Activated CD4-positive, alpha-beta T cell treated with anti-CD3 and anti-CD28 coated beads for 1 hour (primary cell): ENCODE measurements at places on chromosomes 11 and 22.

DNA sequence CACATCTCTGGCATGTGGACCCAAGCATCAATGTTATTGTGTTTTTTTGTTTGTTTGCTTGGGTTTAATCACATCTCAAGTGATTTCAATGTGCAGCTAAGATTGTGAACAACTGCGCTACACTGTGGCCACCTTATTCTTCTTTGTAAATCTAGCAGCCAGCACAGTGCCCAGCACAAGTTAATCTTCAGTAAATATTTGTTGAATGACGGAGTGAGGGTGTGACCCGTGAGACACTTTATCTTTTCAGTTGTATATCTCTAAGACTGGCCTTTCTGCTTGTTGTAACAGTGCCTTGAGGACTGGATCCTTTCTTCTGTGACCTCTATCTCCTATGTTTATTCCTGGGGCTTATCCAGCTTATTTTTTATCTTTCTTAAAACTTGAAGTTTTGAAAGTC is 21.4 kb upstream of the AMOTL1 start:
- DNase-seq, result no peak

- no peak for DNase-seq
Measured at GRCh38 chr22:32808038-32808445, 6.5 kb downstream of the TIMP3 start.

GRCh38 chr11:124961972-124962609 is 8.1 kb downstream of the CCDC15 start:
- no peak for DNase-seq

DNA sequence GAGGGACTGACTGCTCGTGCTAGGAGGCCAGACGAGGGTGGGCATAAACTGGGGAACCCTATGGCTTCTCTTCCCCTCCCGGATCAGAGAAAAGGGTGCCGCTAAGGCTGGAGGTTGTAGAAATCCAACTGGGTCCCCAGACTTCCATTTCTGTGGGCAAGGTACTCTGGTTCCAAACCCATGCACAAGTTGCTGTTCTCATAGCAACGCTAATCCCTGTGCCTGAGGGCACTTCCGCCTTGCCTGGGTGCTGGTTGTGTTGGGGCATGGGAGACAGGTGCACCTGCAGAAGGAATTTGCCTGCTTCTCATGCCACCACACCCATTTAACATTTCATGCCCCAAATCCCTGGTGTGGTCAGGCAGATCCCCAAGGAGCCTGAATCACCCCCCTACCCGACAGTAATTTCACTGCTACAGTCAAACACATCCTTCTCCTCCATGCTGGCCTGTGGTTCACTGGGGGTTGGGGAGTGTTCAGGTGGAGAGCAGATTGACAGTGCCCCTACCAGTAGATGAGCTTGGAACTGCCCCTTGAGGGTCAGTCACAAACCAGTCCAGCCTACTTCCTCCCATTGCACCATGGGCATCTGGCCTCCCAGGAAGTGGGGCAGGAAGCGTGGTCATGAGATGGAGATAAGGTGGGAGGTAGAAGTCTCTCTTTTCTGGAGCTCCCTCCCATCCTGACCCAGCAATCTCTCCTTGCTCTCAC is 1.2 kb downstream of the C2CD2L start:
- DNase-seq, result no peak

DNA sequence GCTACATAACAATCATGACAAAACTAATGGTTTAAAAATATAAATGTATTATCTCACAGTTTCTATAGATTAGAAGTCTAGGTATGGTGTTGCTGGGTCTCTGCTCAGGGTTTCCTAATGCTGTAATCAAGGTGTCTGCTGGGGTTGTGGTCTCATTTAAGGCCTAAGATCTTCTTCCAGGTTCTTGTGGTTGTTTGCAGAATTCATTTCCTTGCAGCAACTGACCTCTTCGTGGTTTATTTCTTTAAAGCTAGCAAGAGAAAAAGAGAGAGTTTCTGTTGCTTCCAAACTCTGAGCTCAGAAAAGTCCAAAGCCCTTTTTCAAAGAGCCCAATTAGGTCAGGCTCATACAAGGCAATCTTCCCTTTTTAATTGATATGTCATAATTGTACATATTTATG is 452.7 kb upstream of the CCDC179 start:
- no peak for DNase-seq

- DNase-seq, result no peak
Measured at GRCh38 chr11:120680322-120680721, 168.8 kb downstream of the GRIK4 start.

- DNase-seq, result no peak
Measured at GRCh38 chr11:96863520-96863919, 473.7 kb downstream of the JRKL start.

- no peak for DNase-seq
Measured at GRCh38 chr22:17264321-17265052, 45.3 kb upstream of the ADA2 start.

DNA sequence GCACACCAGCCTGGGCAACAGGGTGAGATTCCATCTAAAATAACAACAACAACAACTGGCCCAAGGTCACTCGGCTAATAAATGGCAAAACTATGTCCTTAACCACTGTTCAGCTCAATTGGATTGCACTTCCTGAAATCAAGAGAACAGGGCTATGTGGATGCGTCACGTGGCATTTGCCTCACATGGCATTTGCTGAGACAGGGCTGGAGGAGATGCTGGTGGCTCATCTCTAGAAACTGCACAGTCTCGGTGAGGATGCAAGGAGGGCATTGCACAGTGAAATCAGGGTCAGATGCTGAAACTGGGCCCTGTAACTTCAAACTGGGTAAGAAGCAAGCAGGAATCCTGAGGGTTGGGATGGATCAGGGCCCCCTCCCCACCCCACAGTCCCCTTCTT is 171.9 kb downstream of the BUD13 start:
- DNase-seq, result no peak

DNA sequence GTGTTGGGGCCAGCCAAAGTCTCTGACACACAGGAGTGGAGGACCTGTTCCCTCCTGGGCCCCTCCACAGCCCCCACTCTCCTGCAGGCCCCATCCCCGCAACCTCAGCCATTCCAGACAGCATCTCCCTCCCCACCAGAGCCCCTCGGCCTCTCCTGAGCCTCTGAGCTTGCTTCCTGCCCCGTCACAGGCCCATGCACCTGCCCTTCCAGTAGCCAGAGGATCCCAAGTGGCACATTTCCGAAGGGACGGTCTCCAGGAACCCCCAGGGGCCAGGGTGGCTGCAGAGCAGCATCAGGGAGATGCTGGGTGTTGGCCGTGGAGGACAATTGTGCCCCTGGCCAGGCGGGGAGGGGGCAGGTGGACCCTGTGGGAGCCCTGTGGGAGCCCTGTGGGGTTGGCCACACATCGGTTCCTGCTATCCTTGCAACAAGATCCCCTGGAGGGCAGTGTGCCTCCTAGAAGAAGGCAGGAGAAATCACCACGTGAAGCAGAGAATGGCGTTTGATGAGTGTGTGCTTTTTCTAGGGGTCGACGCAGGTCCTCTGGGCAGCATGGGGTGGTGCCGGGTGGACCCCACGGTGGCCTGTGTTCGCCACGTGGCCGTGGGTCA is 45.3 kb upstream of the PPARA start:
- DNase-seq, result no peak

- DNase-seq, result no peak
Measured at GRCh38 chr11:26507229-26507628, 64.8 kb downstream of the MUC15 start.

GRCh38 chr11:112016765-112017376 is 8.3 kb upstream of the DLAT start:
- DNase-seq, result no peak

DNA sequence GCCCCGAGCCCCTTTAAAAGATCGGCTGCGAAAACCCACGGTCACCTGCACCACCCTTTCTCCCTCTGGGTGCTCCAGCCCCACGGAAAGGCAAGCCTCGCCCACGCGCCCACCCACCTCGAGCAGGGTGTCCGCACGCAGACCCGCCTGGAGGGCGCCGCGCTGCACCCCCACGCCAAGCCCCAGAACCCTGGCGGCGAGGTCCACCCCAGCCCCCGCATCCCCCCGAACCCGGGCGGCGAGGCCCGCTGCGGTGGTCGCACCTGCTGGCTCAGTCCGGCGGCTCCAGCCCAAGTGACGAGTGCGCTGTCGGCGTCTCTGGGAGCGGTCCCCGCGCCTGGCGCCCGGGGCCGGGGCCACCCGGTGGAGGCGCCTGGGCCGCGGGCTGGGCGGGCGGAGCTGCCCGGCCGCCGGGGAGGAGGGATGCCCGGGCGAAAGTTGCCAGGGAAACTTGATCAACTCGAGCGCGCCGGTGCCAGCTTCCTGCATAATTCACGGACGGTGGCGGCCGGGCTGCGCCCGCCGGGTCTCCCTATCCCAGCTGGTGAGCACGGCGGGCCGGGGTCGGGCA is 1.1 kb downstream of the SHANK2 start:
- no peak for DNase-seq

DNA sequence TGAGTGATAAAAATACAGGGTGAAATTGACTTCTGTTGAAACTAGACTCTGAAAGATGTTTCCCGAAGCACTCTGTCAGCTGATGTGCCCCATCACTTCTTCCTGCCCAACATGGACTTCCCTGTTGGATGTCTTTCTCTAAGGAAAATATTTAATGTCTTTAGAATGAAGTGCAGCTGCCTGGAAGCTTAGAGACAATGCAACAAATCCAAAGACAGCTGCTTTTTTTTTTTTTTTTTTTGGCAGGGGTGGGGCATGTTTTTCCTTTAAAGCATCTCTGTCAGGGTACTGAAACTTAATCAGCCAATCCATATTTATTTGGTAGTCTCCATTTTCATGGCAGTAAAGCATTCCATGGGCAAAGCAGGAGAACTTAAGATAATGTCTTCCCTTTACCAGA is 5.9 kb downstream of the JAM3 start:
- DNase-seq, result no peak

- DNase-seq, result no peak
Measured at GRCh38 chr22:45349916-45350315, 40.2 kb downstream of the FAM118A start.

DNA sequence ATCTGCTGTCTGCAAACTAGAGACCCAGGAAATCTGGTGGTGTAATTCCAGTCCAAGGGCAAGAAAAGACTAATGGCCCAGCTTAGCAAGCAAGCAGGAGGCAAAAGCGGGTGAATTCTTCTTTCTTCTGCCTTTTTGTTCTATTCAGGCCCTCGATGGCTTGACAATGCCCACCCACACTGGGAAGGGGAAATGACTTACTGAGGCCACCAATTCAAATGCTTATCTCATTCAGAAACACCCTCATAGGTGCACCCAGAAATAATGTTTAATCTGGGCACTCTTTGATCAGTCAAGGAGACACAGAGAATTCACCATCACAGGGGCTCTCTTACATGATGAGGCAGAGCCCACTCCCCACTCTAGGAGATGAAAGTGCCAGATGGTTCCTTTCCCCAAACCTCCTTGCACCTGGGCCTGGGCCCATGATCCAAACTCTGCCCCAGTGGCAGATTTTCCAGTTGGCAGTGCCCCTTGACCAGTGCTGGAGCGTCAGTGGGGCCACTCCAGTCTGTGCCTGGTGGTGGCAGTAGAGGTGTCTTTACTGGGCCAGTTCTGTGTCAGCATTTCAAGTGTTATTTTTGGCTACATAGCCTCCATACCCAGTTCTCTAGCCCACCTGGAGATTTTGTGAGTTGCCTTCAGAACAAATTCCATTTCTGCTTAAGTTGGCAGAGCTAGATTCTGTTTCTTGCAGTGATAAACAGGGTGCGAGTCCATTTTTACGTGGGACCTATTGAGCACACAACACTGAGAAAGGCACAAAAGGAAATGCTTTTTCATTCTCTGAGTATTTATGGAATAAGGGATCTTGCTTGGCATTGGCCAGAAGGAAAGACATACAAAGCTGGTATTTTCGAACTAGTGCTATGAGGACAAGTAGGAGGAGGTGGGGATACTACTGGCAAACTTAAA is 7.5 kb downstream of the ELMOD1 start:
- no peak for DNase-seq

- DNase-seq, result no peak
Measured at GRCh38 chr11:109507836-109508561, 86.0 kb downstream of the C11orf87 start.

DNA sequence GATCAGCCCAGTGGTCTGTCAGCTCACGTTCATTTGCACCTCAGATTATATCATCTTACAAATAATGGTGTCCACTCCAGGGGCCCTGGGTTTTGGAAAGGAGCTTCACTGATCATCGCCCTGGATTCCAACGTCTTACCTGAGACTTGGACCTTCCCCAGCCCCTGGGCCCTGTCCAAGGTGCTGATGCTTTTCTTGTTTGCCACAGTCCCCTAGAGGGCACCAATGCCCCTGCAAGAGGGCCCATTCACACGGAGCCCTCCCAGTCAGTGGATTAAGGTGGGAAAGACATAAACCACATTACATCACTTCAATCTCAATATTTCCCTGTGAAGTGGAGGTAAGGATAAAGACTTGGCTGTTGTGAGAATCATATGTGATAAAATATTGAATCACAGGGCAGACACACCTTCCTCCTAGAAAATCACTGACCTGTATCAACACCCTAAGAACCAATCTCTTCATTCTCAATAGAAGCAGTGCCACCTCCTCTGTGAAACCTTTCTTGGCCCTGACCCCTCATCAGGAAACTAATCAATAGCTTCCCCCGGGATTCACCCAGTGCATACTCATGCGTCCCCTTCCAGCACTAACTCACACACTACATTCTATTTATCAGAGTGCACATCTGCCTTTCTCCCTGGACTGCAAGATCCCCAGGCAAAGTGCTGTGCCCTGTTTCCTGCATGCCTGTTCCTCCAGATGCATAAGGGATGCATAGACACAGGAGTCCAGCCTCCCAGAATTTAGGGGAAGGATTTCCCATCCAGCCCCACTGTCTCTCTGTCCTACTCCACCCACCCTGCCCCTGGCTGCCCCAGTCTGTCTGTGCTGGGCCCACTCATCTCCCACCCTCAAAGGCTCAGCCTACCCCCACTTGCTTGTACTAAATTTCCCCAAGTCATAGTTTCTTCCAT is 167.0 kb downstream of the BUD13 start:
- no peak for DNase-seq

- DNase-seq, result no peak
Measured at GRCh38 chr11:105334025-105334714, 194.6 kb upstream of the CARD18 start.

DNA sequence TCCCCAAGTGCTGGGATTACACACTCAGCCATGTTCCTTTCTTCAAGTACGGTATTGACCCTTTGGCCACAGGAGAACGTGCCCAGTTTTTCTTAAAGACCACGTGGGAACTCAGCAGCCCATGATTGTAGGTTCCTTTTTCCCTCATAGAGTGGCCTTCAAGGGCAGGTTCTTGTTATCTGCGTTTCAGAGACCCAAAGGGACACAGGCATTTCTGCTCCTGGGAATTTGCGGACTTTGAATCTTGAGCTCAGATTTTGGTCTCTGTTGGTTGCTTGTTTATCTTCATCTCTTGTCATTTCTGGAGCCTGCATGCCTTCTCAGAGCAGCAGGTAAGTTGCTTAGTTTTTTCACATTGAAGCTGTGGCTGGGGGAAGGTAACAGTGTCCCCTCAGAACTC is 12.0 kb downstream of the MARK2 start:
- no peak for DNase-seq

GRCh38 chr11:66262696-66263095 is 5.7 kb upstream of the RAB1B start:
- DNase-seq, result no peak

DNA sequence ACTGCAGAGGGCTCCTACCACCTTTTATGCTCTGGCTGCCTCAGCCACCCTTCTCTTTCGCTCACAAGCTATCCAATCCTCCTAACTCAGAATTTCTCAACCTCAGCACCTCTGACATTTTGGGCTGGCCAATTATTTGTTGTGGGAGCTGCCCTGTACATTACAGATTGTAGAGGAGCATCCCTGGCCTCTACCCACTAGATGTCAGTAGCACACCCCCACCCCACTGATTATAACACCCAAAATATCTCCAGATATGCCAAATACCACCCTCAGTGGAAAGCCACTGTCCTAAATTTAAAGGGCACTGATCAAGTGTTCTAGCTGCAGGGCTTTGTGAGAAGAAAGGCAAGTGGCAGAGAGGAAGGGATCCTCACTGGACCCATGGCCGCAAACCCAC is 443.1 kb downstream of the SOX6 start:
- DNase-seq, result no peak
